Stimulated activated CD8-positive, alpha-beta memory T cell treated with anti-CD3 and anti-CD28 coated beads, Interleukin-7, amount 100 ng/mL, for 4 hours (primary cell): ENCODE measurements at places on chromosomes 3 and 15.

DNA sequence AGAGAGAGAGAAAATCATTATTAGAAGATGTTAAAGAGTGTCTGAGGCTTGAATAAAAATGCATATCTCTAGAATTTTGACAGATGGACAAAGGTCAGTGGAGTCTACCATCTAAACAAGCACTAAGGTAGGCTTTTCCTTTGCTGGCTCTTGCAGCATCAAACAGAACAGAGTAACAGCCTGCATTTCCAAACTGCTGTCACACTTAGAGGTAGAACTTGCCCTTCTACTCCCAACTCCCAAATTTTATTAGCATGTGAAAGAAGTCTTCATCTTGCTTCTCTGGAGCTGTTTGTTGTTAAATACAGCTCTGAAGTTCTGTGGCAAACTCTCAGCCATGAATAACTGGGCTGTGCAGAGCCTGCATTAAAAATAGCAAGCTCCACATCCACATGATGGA, 4.1 kb upstream of the MB21D2 start:
- DNase-seq, result no peak

DNA sequence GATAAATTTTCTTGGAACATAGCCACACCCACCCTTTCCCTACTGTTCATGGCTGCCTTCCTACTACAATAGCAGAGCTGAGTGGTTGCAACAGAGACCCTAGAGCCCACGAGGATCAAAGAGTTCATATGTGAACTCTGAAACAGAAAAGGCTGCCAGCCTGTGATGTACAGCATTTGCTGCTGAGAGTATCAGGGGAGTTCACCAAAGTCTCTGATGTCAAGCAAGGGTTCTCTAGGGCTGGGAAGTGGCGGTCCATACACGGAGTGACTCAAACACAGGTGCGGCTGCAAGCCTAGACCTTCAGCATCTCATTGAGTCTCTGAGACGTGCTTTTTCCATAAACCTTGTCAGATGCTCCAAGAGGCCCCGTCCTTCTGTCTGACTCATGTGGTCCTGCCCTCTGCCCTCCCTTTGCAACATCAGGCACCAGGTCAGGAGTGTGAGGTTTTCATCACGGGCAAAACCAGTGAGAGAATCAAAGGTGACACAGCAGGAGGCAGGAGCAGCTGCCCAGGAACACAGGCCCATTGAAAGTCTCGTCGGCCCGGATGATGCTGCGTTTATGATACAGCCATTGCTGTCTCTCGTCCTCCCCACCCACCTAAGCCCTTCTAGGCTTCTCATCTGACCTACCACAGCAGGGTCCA, 42.9 kb downstream of the PCSK6 start:
- no peak for DNase-seq

GRCh38 chr15:49855917-49856637, 235.2 kb downstream of the DTWD1 start:
- DNase-seq, result no peak

DNA sequence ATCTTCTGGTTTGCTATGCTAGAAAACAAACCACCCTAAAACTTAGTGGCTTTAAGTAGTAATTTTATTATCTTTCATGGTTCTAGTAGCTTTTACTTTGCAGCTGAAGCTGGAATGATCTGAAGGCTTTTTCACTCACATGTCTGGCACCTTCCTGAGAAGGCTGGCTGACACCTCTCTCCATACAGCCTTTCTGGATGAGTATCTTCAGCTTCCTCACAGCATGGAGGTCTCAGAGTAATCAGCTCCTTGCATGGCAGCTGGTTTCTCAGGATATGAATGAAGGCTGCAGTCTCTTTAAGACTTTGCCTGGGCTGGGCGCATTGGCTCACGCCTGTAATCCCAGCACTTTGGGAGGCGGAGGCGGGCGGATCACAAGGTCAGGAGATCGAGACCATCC, 50.0 kb downstream of the TNIK start:
- DNase-seq, result no peak

DNA sequence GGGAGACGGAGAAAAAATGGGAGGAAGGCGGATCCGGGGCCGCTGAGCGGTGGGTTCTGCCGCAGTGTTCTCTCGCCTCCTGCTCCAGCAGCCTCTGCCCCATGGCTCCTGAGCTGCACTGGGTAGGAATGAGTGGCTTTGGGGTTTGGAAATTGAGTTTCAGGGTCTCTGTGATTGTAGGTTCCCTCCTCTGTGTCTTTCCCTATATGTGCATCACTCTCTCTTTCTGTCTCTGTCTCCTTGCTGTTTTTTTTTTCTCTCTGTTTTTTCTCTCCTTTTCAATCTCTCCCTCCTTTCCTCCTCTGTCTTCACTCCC, 1.9 kb downstream of the GRM7 start:
- DNase-seq, result no peak

DNA sequence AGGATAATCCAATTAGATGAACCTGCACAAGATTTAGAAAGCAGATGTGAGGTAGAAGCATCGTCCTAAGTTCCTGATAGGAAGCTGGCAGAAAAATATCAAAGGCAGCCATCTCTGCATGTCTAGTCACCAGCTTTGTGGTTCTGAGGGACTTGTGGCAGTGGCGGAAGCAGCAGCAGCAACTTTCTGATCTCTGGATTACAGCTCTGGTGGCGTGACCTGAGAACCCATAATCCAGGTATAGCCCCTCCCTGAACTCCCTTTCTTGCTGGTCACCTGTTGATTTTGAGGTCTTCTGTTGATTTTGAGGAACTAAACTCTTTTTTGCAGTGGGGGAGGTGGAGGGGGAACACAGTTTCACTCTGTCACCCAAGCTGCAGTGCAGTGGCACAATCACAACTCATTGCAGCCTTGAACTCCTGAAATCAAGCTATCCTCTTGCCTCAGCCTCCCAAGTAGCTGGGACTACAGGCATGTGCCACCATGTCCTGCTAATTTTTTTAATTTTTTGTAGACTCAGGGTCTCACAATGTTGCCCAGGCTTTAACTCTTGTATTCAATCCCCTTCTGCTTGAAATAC, 7.9 kb downstream of the FSIP1 start:
- no peak for DNase-seq

DNA sequence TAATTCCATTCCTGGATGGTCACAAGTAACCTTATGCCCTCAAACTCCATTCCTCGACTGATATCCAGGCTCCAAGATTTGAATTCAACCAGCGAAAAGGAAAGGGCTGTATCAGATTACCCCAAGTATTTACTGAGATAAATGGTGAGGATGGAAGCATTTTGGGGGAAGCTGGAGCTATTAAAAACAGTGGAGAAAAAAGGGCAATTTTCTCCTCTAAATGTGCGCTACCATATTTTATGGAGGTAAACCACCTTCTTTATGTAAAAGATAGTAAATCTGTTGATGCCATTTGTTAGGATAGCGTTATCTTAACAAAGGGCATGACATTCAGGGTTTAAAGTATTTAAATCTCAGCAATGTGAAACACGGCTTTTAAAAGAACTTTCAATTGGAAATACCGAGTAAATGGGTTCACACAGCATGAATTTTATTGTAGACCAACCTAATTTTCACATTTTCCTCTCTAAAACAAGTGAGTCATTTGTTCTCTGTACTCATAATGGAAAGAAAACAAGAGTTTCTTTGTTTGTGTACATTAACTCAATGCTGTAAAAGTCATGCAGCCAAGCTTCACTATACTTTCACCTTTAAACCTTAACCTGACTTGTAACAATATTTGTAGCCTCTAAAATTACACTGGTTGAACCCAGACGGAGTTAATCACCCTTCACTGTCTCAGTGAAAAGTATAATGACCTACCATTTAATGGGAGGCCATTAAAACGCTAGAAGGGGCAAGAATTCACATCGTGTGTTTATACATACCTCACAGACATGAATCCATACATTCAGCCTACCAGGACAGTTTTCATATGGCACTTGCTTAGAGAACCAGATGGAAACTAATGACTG, 773.4 kb downstream of the ROBO1 start:
- no peak for DNase-seq

DNA sequence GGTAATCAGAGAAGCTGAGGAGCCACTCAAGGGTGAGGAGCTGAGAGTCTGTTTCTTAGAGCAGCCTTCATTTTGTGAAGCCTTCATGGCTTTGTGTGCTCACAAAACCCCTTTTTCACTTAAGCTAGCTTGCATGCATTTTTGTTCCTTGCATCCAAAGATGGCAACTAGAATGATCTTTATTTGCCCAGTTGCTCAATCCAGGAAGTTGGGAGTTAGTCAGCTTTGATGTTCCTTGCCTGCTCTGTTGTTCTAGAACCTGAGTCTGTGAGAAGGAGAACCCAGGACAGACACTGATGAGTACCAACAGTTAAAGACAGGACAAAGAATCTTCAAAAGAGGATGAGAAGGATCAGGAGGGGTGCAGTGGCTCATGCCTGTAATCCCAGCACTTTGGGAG, 81.8 kb downstream of the IL20RB start:
- no peak for DNase-seq

DNA sequence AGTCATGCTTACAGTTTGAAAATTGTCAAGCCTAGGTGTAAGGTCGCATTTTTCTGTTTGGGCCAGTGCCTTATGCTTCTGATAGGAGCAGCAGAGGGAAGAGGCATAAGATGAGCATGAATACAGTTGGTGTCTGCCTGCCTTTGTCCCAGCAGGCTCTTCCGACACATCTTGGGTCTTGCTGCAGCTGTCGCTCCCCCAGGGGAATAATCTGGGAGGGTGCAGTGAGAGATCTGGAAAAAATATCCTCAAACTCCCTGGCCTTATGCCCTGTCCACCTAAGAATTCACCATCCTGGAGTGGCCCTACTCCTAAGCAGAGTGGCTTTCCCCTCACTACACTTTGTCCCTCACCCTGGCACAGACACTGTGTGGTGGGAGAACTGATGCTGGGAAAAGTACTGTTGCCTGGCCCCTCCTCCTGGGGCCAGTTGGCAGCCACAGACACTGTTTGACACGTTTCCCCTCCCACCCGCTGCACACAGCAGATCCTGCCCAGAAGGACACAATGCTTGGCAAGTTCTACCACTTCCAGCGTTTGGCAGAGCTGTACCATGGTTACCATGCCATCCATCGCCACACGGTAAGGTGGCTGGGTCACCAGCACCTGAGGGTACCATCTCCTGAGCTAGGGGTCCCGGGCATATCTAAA, 21.1 kb upstream of the RHO start:
- DNase-seq, result no peak

- DNase-seq, result no peak
These were observed 135.8 kb upstream of the HES1 start for GRCh38 chr3:194000100-194000499.

- no peak for DNase-seq
These were observed 276.9 kb upstream of the IL12A start for GRCh38 chr3:159711560-159712333.

GRCh38 chr3:195133462-195133861, 137.5 kb downstream of the XXYLT1 start:
- no peak for DNase-seq

GRCh38 chr15:81567924-81568323, 193.9 kb upstream of the TMC3 start:
- DNase-seq, result no peak

GRCh38 chr15:59176653-59177316, 29.9 kb upstream of the LDHAL6B start:
- DNase-seq, result no peak

GRCh38 chr3:182148360-182148759, 436.6 kb downstream of the SOX2 start:
- no peak for DNase-seq

GRCh38 chr3:59880717-59881116, 830.9 kb upstream of the CFAP20DC start:
- no peak for DNase-seq

DNA sequence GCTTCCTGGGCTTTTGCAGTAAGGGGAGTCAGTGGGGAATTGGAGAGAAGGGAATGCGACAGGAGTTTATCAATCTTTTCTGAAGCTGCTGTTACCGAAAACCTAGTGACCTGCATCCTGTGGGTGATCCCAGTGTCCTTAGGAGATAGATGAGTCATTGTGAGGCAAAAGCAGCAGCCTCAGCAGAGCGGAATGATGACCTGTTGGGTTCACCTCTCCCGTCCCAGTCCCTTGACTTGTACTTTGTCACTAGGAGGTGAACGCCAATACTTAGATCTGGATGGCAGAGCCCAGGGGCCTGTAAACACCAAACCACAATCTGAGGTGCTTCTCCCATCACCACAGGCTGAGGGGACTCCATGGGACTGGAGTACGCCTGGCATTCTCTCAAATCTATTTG, 17.9 kb downstream of the CDAN1 start:
- no peak for DNase-seq

DNA sequence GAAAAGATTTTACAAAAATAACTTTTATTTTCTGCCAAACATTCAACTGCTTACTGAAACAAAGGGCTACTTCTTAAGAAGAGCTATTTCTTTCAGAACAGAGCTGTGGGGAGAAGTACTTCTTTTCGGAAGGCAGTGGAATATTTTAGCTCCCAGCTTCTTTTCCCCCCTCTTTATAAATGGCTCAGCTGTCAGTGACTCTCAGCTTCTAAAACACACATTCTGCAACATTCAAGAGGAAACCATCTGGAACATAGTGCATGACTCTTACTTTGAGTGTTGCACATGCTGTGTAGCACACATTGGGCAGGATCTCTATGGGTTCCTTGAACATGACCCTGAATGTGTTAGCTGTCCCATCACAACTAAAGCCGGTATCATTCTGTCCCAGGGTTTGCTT, 7.0 kb upstream of the C15orf40 start:
- DNase-seq, result no peak

GRCh38 chr3:69684309-69684961, 54.8 kb upstream of the MITF start:
- no peak for DNase-seq

DNA sequence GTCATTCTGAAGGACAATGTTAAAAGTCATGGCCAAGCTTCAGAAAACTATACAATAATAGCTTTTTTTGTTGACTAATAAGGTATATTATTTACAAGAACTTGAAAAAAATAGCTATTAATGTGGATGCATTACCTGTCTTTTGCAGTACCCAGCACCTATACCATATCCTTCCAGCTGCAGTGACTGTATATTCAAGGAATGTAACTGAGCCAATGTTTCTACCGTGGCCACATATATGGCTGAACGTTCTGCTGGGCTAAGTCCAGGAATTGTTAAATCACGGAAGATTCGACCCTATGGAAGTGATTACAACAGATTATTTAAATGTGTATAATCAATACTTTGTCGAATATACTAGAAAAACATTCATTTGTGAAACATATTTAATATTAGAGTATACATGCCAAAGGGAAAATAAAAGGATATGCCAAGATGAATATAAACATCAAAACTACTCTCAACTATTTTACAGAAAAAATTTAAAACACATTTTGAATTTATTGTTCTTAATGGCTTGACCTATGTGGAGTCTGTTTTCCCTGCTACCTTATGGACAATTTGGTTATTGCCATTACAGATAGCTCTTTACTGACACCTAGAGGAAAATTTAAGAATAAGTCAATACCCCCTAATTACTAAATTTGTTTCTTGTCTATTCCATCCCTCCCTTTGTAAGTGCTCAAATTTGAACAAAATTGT, 17.6 kb downstream of the ACAD11 start:
- no peak for DNase-seq

- no peak for DNase-seq
These were observed 664.7 kb downstream of the MECOM start for GRCh38 chr3:168998792-168999191.

DNA sequence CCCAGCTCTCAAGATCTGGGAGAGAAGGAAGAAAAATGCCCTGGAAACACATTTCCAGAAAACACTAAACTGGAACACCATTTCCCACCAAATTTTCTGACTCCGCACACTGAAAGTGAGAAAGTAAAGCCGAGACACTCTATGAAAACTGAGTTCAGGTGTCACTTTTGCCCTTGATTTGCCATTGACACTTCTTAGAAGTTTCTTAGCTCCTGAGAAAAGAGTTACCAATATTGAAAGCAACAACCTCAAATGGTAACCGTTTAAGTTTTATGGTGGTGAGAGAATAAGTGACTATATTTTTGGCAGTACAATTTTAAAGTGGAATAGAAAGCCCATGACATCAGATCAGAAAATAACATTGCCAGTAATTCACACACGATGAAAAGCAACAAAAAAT, 39.0 kb downstream of the CD86 start:
- DNase-seq, result no peak
